Astrocyte of the hippocampus (primary cell): ENCODE measurements at places on chromosomes 2 and 18.

- DNase-seq: peak; percentile 28
Observed at GRCh38 chr18:52325997-52326396, 14.0 kb upstream of the DCC start.

DNA sequence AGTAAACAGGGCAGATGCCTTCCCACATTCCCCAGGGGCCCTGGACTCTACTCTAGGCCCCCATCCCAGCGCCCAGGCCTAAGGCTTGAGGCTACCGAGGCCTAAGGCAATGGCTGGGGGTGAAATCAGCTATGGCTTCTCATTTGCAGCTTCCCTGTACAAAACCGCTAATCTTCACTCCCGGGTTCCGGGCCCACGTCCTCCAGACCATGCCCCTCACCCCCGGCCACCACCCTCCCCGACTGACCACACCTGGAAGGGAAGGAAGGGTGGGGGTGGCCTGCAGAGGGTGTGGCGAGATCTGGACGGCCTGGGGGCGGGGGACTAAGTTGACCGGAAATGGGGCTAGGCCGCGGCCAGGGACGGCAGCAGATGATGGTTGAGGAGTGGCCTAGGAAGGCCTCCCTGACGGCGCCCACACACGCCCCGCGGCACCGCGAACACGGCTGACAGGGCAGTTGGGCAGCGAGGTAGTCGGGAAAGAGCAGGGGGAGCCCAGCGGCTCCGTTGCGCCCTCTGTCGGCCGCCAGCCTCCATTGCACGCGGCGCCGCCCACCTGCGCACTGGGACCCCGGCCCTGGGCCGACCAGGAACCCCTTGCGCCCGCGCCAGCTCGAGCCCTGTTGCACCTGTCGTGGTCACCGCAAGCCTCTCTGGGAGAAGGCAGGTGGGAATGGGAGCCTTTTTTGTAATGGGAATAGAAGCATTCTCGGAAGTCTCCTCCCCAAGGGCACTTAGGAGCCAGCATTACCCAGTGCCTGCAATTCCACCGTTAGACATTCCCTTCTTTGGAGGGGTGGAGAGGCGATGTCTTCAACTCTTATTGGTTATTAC lies 117.1 kb upstream of the STPG4 start:
- peak; percentile 77 for DNase-seq

- DNase-seq: no peak
Observed at GRCh38 chr18:59918997-59919396, 19.2 kb downstream of the PMAIP1 start.

GRCh38 chr18:10033016-10033399 lies 119.2 kb downstream of the VAPA start:
- DNase-seq: no peak

GRCh38 chr2:151297882-151298281 lies 8.4 kb upstream of the NMI start:
- no peak for DNase-seq
